Esophagus squamous epithelium (tissue), 5 donors: ENCODE measurements at places on chromosomes 11 and 22. TPM values are rescaled to one million over a fixed set of nuclear protein-coding genes. Genes with fewer than 3 reads are reported as not detected.

The GSTT2 gene
- total RNA-seq = not detected

The OR10A2 gene
- total RNA-seq = not detected

The MAJIN gene
- not detected for total RNA-seq

The PRG3 gene
- not detected for total RNA-seq

The KDM4E gene
- total RNA-seq = not detected

The UBQLNL gene
- total RNA-seq = 0.27 TPM

DNA sequence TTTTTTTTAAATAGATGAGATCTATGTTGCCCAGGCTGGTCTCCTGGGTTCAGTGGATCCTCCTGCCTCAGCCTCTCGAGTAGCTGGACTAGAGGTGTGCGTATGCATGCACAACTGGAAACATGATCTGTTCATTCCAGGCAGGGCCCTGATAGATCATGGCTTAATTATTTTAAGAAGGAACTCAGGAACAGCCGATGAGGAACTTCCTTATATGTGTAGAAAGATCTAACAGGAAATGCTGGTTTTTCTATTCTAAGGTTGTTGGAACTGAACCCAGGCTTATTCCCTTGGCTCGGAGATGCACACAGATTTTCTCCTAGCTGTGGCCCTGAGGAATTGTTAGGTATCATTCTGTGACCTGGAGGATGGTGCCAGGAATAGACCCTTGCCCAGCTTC is 32.4 kb downstream of the SPECC1L start:
- peak overlapping the region; percentile 86 for H3K27ac ChIP-seq
- no peaks in the 10 kb centered on the region for H3K27me3 ChIP-seq
- H3K36me3 ChIP-seq = no peaks in the 10 kb centered on the region
- H3K4me3 ChIP-seq = no peak overlapping the region
- no peak for DNase-seq

DNA sequence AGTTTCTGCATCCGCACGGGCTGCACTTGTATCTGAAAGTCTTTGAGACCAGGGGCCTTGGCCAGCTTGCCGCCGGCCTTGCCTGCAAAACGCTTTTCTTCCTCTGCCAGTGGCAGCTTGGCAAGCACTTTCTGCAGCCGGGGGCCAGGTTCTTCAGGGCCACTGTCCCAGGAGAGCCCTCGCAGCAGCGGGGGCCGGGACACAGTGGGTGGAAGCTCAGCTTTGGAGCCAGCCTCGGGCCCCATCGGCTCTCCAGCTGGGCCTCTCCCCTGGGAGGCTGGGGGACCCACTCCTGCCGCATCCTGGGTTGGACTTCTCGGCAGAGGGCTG is 57.5 kb upstream of the LYVE1 start:
- peaks cover 27% of the 10 kb centered on the region for H3K4me1 ChIP-seq
- H3K4me3 ChIP-seq = no peak overlapping the region
- H3K27ac ChIP-seq = peak overlapping the region; percentile 78
- no peaks in the 10 kb centered on the region for H3K36me3 ChIP-seq
- H3K27me3 ChIP-seq = no peaks in the 10 kb centered on the region

- no peaks in the 10 kb centered on the region for H3K36me3 ChIP-seq
- H3K27ac ChIP-seq = peak overlapping the region; percentile 98
- peak overlapping the region; percentile 87 for H3K4me3 ChIP-seq
- no peaks in the 10 kb centered on the region for H3K27me3 ChIP-seq
Observed at GRCh38 chr11:95790933-95791708, 823 bp downstream of the CEP57 start.

DNA sequence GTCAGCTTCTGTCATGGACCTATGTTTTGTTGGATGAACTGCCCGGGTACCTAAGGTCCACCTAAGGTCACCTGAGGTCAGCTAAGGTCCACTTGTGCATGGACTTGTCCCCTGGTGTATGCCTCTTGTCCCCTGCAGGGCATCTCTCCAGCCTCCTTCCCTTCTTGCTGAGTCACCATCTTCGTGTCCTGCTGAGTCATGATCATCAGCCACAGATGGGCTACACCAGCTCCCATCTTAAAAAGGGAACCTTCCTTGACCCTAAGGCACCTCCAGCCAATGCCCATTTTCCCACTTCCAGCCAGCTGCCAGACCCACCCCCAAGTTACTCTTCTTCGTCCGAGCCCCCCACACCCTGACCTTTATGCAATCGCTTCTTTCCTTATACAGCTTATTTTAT is 544.9 kb downstream of the TBC1D22A start:
- no peak overlapping the region for H3K27ac ChIP-seq
- no peaks in the 10 kb centered on the region for H3K4me1 ChIP-seq
- no peaks in the 10 kb centered on the region for H3K36me3 ChIP-seq

DNA sequence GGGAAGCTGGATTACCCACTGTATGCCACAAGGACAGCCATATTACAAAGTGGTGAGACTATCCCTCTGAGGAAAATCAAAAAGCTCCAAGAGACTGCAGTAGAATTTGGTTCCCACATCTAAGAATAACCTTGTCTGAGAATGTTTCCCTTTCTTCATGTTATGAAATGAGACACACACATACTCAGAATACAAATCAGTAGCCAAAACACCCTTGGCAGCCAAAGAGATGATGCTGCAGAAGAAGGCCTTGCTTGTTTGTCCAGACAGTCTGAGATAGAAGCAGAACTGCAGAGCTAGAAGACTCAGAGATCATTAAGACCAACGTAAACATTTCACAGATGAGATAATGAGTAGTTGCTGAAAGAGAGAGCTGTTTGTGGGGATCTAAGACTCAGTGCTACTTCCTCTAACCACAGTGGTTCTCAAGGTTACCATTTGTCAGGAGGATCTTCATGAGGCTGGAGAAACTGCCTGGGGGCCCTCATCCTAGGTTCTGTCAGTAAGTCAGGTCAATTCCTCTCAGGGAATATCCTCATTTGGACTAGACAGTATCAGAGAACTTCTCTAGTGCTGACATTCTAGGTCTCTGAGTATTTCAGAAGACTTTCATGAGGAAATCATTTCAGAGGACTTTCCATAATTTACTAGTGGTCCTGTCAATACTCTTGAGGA is 38.9 kb downstream of the RELT start:
- H3K36me3 ChIP-seq = no peaks in the 10 kb centered on the region
- H3K4me3 ChIP-seq = no peak overlapping the region
- H3K27me3 ChIP-seq = no peaks in the 10 kb centered on the region
- peaks cover 9% of the 10 kb centered on the region for H3K4me1 ChIP-seq
- no peak for DNase-seq

GRCh38 chr22:39839917-39840510 is 53.5 kb downstream of the ENTHD1 start:
- no peaks in the 10 kb centered on the region for H3K4me1 ChIP-seq
- H3K27ac ChIP-seq = no peak overlapping the region
- no peaks in the 10 kb centered on the region for H3K36me3 ChIP-seq
- H3K4me3 ChIP-seq = no peak overlapping the region
- peaks cover 36% of the 10 kb centered on the region for H3K27me3 ChIP-seq
- no peak for DNase-seq

- no peak overlapping the region for H3K4me3 ChIP-seq
- H3K36me3 ChIP-seq = peaks cover 23% of the 10 kb centered on the region
- peaks cover 11% of the 10 kb centered on the region for H3K4me1 ChIP-seq
- no peak for DNase-seq
- no peaks in the 10 kb centered on the region for H3K27me3 ChIP-seq
- H3K27ac ChIP-seq = no peak overlapping the region
Observed at GRCh38 chr22:24068717-24069297, 57.7 kb downstream of the CABIN1 start.

GRCh38 chr11:119802670-119803069 is 73.7 kb upstream of the NECTIN1 start:
- no peaks in the 10 kb centered on the region for H3K27me3 ChIP-seq
- H3K27ac ChIP-seq = no peak overlapping the region
- no peak overlapping the region for H3K4me3 ChIP-seq
- no peak for DNase-seq
- no peaks in the 10 kb centered on the region for H3K36me3 ChIP-seq

DNA sequence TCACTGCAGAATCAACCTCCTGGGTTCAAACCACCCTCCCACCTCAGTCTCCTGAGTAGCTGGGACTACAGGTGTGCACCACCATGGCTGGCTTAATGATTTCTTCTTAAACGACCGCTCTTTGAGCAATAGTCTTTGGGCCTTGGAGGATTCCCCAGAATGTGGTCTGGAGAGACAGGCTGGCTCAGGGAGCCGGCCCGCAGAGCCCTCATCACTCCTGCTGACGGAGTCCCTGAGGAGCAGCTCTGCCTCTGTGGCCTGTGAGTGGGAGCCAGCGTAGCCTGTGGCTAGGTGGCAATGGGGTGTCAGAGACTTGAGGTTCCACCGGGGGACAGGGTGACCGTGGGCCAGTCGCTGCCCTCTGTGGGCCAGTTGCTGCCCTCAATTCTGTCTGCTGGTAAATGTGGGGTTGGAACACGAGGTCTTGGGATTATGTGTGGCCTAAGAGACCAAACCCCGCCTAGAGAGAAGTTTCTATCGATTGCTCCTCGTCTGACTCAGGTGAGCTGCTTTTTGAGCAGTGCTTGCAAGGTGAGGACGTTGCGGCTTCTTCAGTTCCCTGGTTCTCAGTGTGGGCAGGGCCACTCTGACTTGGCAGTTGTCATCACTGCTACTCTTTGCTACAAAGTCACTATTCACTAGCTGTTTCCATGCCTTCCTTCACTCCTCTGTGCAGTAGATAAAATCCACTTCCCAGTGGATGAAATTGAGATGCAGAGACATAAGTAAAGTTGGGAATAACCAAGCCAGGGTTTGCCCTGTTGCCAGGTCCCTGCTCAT is 124.8 kb upstream of the NECTIN1 start:
- H3K4me1 ChIP-seq = peaks cover 6% of the 10 kb centered on the region
- H3K27ac ChIP-seq = no peak overlapping the region
- H3K4me3 ChIP-seq = no peak overlapping the region
- no peaks in the 10 kb centered on the region for H3K27me3 ChIP-seq
- H3K36me3 ChIP-seq = no peaks in the 10 kb centered on the region

GRCh38 chr22:16922706-16923105 is 85.3 kb downstream of the GAB4 start:
- no peak overlapping the region for H3K4me3 ChIP-seq
- H3K4me1 ChIP-seq = no peaks in the 10 kb centered on the region
- H3K27me3 ChIP-seq = no peaks in the 10 kb centered on the region
- H3K27ac ChIP-seq = no peak overlapping the region

DNA sequence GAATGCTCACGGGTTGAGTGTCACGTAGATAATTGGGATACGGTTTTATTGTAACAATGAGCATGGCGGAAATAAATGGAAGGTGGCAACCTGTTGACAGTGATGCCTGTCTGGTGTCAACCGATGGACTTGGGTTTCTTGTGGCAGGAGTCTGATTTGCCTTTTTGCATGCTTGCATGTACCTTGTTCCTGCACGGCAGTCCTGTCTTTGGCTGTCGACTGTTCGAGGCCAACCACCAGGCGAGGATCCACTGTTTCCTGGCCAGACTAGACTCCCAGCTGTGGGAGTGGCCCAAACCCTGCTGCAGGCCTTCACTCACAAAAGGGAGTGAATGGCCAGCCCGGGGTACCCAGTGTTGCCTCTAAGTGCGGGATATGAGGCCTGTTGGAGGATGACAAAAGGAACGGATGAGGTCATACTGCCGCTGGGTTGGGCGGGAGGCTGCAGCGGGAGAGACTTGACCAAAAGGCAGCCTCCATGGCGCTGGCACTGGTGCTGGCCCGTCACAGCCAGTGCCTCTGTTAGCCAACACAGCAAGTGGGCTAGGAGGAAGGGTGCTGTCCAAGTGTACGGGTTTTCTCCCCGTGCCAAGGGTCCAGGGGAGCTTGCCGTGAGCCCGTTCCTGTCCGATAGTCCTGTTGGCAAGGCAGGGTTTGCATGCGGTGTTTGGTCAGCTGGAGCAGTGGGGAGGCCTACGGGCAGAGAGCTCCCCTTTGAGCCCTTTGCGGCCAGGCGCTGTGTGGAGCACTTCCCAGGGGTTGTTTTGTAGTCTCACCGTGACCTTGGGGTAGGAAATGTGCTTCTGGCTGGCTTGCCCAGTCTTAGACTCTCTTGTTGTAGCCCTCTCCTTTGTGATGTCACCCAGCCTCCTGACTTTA is 974 bp downstream of the DGCR8 start:
- no peak for DNase-seq
- H3K27ac ChIP-seq = peak overlapping the region; percentile 86
- H3K4me3 ChIP-seq = peak overlapping the region; percentile 66
- H3K4me1 ChIP-seq = peaks cover 28% of the 10 kb centered on the region
- peaks cover 5% of the 10 kb centered on the region for H3K36me3 ChIP-seq
- no peaks in the 10 kb centered on the region for H3K27me3 ChIP-seq

- no peaks in the 10 kb centered on the region for H3K27me3 ChIP-seq
- no peak overlapping the region for H3K27ac ChIP-seq
- no peak for DNase-seq
- H3K4me1 ChIP-seq = peaks cover 42% of the 10 kb centered on the region
- H3K36me3 ChIP-seq = peaks cover 30% of the 10 kb centered on the region
Observed at GRCh38 chr11:7548659-7549274, 35.0 kb downstream of the PPFIBP2 start.

DNA sequence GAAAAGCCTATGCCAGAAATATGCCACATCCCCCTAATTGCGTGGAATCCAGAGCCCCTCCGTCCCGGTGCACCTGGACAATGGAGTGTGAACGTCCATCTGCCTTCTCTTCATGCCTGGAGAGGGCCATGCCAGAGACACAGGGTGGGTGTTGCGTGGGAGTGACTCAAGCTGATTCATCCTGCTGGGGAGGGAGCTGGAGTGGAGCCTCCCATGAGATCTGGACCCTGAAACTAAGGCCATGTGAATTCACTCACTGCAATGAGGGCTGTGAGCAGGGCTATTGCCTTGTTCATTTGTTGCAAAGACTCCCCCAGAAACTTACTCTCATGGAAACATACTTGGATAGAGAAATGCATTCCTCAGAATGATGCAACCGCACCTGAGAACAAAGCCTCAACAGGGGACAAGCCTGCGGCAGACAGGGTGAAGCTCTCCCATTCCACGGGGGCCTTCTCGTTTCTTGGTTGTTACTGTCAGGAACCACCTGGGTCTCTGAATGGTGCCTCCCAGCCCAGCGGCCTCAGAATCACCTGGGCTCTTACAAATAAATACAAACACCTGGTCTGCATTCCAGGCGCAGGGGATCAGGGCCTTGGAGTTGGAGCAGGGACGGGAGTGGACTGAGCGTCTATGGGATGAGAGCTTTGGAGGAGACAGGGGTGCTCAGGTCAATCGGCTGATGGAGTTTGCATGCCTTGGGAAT is 1031.2 kb downstream of the BRD1 start:
- H3K27me3 ChIP-seq = no peaks in the 10 kb centered on the region
- no peak for DNase-seq
- no peak overlapping the region for H3K27ac ChIP-seq

GRCh38 chr11:57547854-57548377 is 10.5 kb downstream of the SMTNL1 start:
- peaks cover 15% of the 10 kb centered on the region for H3K4me1 ChIP-seq
- DNase-seq = no peak
- no peaks in the 10 kb centered on the region for H3K27me3 ChIP-seq
- no peak overlapping the region for H3K27ac ChIP-seq
- no peaks in the 10 kb centered on the region for H3K36me3 ChIP-seq
- H3K4me3 ChIP-seq = no peak overlapping the region

- no peaks in the 10 kb centered on the region for H3K27me3 ChIP-seq
- H3K36me3 ChIP-seq = no peaks in the 10 kb centered on the region
- no peak for DNase-seq
- peaks cover 16% of the 10 kb centered on the region for H3K4me1 ChIP-seq
- no peak overlapping the region for H3K27ac ChIP-seq
Observed at GRCh38 chr11:73344191-73344607, 32.0 kb upstream of the RELT start.

- peaks cover 94% of the 10 kb centered on the region for H3K27me3 ChIP-seq
- H3K36me3 ChIP-seq = no peaks in the 10 kb centered on the region
- no peak overlapping the region for H3K27ac ChIP-seq
- DNase-seq = no peak
- no peak overlapping the region for H3K4me3 ChIP-seq
Observed at GRCh38 chr11:69894181-69894611, 75.0 kb upstream of the FGF3 start.
